A673 (cell line): ENCODE measurements at places on chromosomes 11 and 22.

- DNase-seq: peak; percentile 8
- no peaks in the 10 kb centered on the region for H3K36me3 ChIP-seq
- H3K27me3 ChIP-seq: no peaks in the 10 kb centered on the region
Measured at GRCh38 chr11:50187220-50187619, 154.5 kb downstream of the OR4C45 start.

- peak overlapping the region; percentile 91 for H3K27ac ChIP-seq
- H3K36me3 ChIP-seq: no peaks in the 10 kb centered on the region
- no peaks in the 10 kb centered on the region for H3K27me3 ChIP-seq
- peak overlapping the region; percentile 99 for H3K4me3 ChIP-seq
- peak; percentile 45 for DNase-seq
Measured at GRCh38 chr22:36386351-36386899, 1.3 kb downstream of the MYH9 start.

DNA sequence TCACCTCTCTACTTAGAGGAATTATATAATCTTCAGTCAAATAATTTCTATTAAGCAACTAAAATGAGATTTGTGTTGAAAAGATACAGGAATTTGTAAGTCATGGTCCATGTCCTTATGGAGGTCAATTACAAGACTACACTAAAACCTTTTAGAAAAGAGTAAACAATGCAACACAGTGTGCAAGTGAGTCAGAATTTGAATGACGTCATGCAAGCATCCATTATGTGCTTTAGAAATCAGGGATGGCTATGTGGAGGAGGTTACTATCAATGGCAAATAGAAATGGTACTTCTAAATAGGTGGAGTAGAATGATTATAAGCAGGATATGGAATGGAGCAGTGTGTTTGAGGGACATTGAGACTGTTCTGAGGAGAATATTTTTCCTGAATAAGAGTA, 16.6 kb downstream of the OR10D3 start:
- H3K27me3 ChIP-seq: no peaks in the 10 kb centered on the region
- no peak overlapping the region for H3K4me3 ChIP-seq
- peaks cover 4% of the 10 kb centered on the region for H3K4me1 ChIP-seq
- H3K36me3 ChIP-seq: no peaks in the 10 kb centered on the region

DNA sequence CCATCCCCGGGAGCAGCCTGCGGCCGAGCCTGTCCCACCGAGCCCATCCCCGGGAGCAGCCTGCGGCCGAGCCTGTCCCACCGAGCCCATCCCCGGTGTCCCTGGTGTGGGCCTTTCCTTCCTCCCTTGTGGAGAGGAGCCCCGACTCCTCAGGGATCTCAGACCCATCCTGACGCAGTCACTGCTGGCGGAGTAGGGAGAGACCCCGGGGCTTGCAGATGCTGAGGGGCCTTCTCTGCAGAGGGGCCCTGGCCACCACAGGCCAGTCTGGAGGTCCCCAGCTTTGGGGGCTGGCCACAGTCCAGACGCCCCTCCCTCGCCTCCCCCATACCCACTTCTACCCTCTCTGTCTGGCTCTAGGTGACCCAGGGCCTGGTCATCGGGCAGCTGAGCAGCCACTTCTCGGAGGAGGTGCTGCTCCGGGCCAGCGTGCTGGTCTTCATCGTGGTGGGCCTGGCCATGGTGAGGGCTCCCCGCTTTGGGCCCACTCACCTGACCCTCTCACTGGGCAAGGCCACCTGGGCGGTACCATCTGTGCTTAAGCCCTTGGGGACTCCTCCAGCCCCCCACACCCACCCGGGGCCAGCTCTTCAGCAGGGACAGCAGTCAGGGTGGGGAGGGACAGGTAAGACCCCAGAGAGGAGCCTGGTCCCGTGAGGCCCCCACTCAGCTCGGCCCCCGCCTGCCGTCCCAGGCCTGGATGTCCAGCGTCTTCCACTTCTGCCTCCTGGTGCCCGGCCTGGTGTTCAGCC, 7.3 kb downstream of the PHLDA2 start:
- H3K4me1 ChIP-seq: no peaks in the 10 kb centered on the region
- H3K27me3 ChIP-seq: no peaks in the 10 kb centered on the region
- H3K36me3 ChIP-seq: no peaks in the 10 kb centered on the region
- DNase-seq: no peak

DNA sequence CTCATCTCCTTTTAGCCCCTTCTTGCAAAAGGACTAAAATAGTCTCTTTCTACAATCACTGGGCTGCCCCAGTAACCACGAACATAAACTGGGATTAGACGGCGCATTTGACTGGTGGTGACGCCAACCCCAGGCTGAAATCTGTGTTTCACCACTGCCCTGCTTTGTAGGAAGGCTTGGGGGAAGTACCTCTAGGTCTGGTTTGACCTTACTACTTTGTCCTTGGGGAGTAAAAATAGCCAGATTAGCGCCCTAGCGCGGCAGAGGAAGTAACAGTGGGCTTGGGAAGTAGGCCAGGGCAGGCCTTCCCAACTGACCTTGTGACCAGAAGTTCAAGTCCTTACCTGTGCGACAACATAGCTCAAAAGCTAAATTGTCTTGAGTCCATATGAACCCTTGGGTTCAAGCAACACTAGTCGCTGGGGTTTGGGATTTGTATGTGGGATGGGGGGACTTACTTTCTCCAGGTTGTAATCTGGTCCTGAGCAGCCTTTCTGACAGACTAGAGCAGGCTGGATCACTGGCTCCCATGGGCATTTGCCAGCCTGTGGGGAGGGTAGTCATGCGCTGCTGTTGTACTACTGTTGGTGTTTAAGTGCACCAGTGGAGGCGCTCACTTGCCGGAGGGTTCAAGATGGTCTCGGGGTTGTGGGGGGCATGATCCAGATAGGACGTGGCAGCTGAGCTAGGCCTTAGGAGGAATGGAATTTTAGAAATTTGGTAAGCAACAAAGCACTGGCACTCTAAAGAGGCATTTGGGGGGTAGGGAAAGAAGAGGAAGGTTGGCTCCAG, 953 bp upstream of the PACS1 start:
- peaks cover 51% of the 10 kb centered on the region for H3K36me3 ChIP-seq
- peaks cover 34% of the 10 kb centered on the region for H3K4me1 ChIP-seq
- peak overlapping the region; percentile 84 for H3K4me3 ChIP-seq
- DNase-seq: peak; percentile 79
- peak overlapping the region; percentile 87 for H3K27ac ChIP-seq
